Activated naive CD8-positive, alpha-beta T cell treated with anti-CD3 and anti-CD28 coated beads, Interleukin-2, amount 50 U/mL, for 24 hours (primary cell): ENCODE measurements at places on chromosomes 16 and 17.

DNA sequence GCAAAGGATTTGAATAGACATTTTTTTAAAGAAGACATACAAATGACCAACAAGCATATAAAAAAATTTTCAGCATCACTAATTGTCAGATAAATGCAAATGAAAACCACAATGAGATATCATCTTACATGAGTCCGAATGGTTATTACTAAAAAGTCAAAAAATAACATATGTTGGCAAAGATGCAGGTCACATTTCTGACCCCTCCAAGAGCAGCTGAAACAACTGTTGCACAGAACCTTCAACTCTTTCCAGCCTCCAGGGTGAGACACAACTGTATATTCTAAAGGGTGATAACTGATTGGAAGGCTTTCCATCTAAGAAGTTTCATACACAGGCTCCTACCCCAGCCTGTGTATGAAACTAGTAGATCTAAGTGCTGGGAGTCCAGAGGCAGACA, 51.9 kb downstream of the SLFN5 start:
- H3K4me1 ChIP-seq: peaks cover 10% of the 10 kb centered on the region
- peaks cover 9% of the 10 kb centered on the region for H3K27me3 ChIP-seq
- H3K4me3 ChIP-seq: no peak overlapping the region

DNA sequence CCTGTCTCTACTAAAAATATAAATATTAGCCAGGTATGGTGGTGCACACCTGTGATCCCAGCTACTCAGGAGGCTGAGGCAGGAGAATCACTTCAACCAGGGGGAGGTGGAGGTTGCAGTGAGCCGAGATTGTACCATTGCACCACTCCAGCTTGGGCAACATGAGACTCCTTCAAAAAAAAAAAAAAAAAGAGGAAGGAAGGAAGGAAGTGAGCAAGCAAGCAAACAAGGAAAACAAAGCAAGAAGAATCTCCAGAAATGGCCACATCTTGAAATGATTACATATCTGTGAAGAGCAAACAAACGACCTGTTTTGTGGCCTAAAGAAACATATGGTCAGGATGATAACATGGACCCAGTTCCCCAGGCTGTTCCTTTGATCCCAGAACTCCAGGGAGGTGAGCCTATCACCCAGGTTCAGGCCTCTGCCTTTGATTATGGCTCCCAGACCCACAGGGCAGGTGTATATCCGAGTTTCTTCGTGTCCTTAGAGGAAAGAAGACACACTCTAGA, 8.9 kb downstream of the ACOX1 start:
- H3K36me3 ChIP-seq: peaks cover 5% of the 10 kb centered on the region
- no peaks in the 10 kb centered on the region for H3K27me3 ChIP-seq
- no peak for DNase-seq
- H3K4me3 ChIP-seq: no peak overlapping the region

- H3K4me3 ChIP-seq: peak within 1 kb of the TSS; percentile 34
- H3K4me1 ChIP-seq: peaks cover 22% of the 10 kb centered on the region
- no peak within 1 kb of the TSS for H3K27ac ChIP-seq
Measured at GRCh38 chr16:58499615-58500351, at the start of gene NDRG4. NDRG4 (plus strand) TSS chr16:58500143; CDS start chr16:58500249, 106 bp downstream.

- H3K27me3 ChIP-seq: peaks cover 2% of the 10 kb centered on the region
- peak overlapping the region; percentile 96 for H3K27ac ChIP-seq
- DNase-seq: peak; percentile 29
- peak overlapping the region; percentile 95 for H3K4me3 ChIP-seq
Measured at GRCh38 chr16:24729951-24730815, 732 bp downstream of the TNRC6A start.

GRCh38 chr17:9271989-9272388, 250.7 kb downstream of the NTN1 start:
- DNase-seq: no peak
- no peak overlapping the region for H3K27ac ChIP-seq
- H3K36me3 ChIP-seq: peaks cover 12% of the 10 kb centered on the region
- H3K4me1 ChIP-seq: peaks cover 35% of the 10 kb centered on the region
- H3K27me3 ChIP-seq: no peaks in the 10 kb centered on the region
- H3K4me3 ChIP-seq: no peak overlapping the region
